ENCODE measurements at places on chromosomes 13 and 19.

DNA sequence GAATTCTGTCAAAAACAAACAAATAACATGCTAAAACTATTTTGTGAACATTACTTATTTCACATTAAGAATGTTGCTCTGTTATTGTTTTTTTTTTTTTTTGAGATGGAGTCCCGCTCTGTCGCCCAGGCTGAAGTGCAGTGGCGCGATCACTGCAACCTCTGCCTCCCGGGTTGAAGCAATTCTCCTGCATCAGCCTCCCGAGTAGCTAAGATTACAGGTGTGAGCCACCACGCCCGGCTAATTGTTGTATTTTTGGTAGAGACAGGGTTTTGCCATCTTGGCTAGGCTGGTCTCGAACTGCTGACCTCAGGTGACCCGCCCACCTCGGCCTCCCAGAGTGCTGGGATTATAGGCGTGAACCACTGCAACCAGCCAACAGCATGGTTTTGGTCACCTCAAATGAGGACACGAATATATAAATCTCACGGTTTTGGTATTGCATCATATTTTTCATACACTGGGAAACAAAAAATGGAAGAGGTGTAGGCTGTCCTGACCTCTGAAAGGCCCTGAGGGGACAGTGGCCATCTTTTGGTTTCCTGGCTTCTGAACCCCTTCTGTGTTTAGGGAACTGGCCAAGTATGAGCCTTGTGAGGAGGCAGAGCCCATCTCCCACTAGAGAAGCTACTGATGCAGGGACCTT lies 25.5 kb downstream of the GPR42 start:
- DNase-seq, result no peak

- no peak for DNase-seq
Measured at GRCh38 chr19:17105556-17105955, 30.0 kb downstream of the MYO9B start.

DNA sequence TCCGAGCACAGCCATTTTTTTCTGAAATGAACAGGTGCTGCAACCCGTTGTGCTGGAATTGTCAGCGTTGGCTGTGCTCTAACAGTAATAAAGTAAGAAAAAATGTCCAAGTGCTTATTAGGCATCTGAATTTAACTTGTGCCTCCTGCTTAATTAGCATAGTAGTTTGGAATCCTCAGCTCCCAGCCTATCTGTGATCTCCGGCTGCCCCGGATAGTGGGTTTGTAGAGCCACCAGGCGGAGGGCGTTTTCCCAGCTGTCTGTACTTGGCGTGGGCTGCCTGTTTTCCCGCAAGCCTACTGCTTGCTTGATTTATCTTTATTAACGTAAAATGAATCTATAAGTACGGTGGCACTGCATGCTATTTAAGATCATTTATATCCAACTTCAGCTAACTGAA lies 137.9 kb downstream of the MTUS2 start:
- no peak for DNase-seq

- no peak for DNase-seq
Measured at GRCh38 chr13:76461999-76462398, 424.2 kb downstream of the KCTD12 start.

- DNase-seq, result no peak
Measured at GRCh38 chr19:4081441-4082129, 14.9 kb upstream of the ZBTB7A start.

- no peak for DNase-seq
Measured at GRCh38 chr19:29212356-29212647, 649 bp downstream of the UQCRFS1 start.

- no peak for DNase-seq
Measured at GRCh38 chr13:53215563-53215962, 186.9 kb downstream of the OLFM4 start.

GRCh38 chr13:60268203-60268555 lies 104.5 kb upstream of the DIAPH3 start:
- no peak for DNase-seq

- DNase-seq, result no peak
Measured at GRCh38 chr13:109773276-109773675, 13.1 kb downstream of the IRS2 start.

DNA sequence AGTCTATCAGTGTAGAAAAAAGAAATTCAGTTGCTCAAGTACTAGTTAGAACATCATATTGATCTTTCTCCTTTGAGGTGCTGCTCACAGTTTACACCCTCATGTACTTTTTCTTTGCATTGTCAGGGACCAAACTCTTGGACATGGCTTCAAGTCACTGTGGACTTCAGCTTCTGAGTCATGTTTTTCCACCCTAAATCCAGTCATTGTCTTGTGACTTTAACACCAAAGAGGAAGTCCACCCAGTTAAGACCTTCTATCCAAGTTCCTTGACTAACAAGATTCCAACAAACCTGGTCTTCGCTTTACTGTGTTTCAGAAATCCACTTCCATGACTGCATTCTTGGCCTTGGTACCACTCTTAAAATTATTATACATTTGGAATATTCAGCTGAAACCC lies 206.7 kb upstream of the ARGLU1 start:
- DNase-seq, result no peak

DNA sequence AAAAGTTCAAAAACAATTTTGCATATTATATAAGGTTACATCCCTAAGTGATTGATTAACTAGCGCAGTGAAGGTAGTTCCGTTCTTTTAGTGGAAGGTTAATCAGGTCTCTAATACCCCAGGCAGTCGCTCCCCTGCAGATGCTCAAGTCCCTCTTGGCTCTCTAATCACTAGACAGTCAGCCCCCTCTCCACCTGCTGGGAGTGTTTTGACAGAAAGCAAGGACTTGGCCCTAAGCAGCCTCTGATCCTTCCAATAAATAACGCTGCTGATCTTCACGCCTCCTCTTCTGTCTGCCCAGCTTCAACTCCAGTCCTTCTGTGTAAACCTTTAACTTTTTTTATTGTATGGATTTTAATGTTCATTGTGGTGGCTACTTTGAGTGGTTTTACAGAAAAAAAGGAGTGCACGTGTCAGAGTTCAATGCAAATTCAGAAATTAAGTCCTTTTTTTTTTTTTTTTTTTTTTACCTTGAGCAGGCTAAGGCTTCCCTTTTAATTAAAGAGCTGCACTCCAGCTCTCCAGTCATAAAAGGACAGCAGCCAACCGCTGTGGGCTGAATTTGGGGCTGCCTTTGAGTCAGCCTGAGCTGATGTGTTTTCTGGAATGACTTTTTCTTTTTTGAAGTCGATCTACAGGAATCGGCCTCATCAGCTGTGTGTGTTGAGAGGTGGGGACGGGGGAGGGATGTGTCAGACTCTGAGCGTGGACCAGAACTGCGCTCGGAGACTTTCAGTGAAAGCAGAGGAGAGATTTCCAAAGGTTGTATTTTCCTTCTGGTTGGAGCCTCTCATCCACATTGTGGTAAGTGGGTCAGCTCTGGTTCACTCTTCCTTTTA lies 33.8 kb upstream of the MYO16 start:
- DNase-seq, result no peak

GRCh38 chr19:5973867-5974635 lies 3.9 kb downstream of the RANBP3 start:
- DNase-seq, result no peak

DNA sequence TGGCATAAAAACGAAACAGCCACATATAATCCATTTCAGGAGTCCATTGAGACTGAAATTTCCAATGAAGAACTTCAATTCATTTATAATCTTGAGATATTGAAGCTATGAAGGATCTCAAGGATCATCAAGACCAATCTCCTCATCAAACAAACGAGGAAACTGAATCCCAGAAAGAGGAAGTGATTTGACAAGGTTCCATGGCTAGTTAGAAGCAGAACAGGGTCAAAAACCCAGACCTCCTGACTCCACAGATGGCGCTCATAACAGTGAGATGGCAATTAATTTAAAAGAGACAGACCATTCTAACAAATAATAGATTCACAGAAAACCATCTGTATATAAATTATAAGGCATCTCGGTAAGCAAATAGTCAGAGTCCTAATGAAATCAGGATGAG lies 229.7 kb downstream of the KCTD12 start:
- DNase-seq, result no peak

DNA sequence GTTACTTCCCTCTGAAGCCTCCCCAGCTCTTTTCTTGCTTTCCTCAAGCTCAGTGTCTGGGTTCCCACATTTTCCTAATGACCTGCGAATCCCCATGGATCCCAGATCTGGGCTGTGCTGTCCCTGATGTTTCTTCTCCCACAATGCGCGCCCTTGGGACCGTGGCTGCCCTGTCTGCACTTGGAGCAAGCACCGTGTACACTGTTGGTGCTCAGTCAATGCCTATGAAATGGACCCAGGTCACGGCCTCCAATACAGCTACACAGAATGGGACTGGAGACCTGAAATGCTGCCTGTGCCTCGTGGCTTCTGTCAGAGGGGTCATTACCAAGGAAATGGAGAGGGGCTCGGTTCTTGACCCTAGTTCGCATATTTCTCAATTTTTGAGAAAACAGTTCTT lies 160.1 kb upstream of the SOX1 start:
- DNase-seq, result no peak

- DNase-seq, result no peak
Measured at GRCh38 chr13:30110301-30111070, 196.9 kb downstream of the KATNAL1 start.

DNA sequence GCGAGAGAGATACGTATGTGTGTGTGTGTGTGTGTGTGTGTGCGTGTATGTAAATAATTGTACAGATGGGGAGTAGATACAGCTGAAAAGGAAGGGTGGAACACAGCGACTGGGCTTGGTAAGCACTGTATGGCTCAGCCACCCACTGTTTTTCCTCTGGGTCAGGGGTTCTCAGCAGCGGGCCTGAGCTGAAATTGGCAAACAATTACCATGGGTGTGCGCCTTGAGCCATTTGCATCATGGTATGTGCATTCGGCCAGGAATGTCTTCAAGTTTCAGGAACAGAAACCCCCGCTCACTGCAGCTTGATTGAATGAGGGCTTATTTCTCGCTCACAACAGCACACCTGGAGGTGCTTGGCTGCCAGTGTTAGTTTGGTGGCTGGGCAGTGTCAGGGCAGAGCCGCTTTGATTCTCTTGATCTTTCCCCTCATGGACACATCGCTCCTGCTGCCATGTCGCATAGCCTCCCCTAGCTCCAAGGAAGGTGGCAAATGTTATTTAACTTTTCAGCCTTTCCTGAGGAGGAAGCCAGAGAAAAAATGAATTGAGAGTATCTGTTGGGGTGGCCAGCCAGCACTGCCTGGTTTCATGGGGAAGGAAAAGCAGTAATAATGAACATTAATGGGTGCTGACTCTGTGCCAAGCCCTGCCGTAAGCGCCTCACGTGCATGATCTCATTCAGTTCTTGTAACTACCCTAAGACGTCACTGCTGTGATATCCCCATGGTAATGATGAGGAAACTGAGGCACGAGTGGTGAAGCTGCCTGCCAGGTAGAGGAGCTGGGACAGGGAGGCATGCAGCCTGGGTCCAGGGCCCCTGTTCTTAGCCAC lies 126.9 kb downstream of the SIPA1L3 start:
- no peak for DNase-seq

DNA sequence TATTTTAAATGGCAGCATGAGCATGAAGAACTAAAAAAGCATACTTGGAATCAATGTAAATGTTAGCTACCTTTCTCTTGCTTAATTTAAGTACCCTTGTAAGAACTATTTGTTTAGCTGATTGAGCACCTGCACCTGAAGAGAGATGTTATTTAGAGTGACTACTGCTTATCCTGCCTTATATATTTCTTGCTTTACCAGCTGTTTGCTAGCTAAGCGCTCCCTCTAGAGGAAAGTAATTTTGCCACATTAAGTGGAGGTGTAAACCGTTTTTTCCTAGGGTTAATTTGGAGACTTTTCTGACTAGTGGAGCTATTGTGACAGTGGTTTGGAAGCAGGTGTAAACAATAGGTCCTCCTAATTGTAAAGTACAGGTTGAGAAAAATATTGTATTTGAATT lies 19.4 kb upstream of the PSG2 start:
- DNase-seq, result no peak

DNA sequence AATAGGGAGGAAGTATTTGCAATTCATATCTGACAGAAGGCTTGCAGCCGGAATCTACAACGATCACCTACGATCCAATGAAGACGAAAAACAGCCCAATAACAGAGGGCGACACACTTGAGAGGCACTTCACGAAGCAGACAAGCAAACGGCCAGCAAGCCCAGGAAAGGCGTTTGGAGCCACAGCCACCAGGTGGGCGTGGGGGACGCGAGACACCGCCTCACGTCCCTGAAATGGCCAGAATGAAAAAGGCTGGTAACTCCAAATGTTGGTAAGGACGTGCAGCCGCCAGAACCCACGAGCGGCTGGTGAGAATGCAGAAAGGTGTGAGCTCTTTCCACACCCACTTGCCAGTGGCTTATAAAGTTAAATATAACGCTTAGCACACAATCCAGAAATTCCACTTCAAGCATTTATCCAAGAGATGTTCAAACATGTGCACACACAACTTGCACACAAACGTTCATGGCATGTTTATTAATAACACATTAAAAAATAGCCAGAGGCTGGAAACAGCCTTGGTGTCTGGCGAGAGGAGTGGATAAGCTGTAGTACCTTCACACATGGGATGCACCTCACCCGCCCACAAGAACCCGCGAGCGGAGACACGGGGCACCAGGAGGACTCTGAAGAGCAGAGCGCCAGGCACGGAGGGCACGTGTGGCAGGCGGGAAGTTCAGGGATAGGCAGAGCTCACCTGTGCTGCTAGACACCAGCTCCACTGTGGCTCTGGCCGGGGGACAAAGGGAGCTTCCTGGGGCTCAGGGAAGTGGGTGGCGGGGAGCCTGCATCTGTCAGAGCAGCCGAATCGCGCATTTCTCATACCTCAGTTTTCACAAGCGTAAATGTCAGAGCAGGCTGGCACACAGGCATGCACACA lies 89.3 kb downstream of the SPACA7 start:
- DNase-seq, result no peak

GRCh38 chr19:3801412-3802096 lies 15.4 kb upstream of the MATK start:
- DNase-seq, result no peak

- no peak for DNase-seq
Measured at GRCh38 chr13:107770541-107770940, 444.8 kb downstream of the LIG4 start.

DNA sequence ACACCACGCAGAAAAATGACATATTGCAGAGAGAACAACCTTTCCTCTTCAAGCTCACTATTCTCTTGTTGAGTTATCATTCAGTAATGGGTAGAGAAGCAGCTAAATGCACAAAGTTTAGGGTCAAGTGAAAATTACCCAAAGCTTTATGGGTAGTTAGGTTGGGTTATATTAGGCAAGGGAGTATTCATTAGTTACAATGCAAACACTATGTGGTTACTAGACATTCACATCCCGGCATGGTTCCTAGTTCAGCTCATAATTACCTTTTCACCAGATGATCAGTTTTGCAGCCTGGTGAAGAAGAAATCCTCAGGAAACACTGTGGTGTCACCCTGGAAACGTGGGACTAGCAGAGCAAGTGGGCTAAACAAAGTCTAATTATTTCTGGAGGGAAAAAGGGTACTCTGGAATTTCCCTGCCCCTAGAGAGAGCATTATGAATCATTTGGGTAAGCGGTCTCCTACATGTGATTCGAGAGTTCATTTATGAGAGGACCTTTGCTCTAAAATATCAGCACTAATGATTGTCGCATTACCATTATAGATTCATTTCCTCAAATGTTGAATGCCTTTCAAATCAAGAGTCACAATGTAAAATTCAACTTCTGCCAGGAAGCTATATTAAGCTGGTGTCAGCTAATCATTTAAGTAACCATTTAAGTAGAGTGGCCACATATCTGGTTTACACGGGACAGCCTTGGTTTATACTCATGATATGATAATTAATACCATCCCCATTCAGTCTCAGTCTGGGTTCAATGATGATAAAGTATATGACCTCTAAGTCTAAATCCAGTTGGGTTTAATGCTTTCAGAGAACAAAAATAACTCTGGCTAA lies 1208.0 kb downstream of the DIAPH3 start:
- no peak for DNase-seq

Data from cortex of kidney (tissue), 1 donor.